ENCODE measurements at places on chromosomes 1 and 21.

- no peak for DNase-seq
These were observed 41.5 kb downstream of the PLPPR5 start for GRCh38 chr1:98963064-98963758.

GRCh38 chr21:18164933-18165332 lies 79.7 kb upstream of the CHODL start:
- no peak for DNase-seq

DNA sequence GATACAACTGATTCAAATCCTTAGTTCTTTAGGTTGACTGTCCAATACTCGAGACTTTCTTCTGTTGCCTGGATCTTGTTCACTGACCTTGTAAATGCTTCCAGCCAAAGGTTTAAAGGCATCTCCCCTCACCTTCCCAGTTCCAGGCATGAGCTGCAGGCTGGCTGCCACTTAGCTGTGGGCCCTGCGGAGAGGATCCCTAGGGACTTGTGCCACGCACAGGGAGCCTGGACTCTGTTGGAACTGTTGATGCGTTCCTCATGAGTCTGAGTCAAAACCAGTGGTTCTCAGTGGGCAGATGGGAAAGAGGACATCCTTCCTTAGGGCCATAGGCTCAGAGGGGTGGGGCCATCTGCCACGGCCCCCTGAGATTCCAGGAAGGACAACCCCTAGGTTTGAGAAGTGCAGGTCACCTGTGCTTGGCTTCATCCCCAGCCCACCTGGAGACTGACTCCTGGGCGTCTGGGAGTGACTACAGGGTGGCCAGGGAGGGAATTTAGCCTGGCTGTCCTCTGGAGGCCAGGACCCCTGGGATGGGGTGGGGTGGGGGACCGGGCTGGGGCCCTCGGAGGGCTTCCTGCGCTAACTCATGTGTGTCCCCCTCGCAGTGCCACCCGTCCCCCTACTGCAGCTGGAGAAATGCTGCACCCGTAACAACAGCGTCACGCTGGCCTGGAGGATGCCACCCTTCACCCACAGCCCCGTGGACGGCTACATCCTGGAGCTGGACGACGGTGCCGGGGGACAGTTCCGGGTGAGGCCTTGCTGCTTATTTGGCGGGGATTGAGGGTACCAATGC lies 37.6 kb upstream of the GNPAT start:
- no peak for DNase-seq

GRCh38 chr1:54985556-54985955 lies 5.1 kb downstream of the TMEM61 start:
- DNase-seq = no peak

DNA sequence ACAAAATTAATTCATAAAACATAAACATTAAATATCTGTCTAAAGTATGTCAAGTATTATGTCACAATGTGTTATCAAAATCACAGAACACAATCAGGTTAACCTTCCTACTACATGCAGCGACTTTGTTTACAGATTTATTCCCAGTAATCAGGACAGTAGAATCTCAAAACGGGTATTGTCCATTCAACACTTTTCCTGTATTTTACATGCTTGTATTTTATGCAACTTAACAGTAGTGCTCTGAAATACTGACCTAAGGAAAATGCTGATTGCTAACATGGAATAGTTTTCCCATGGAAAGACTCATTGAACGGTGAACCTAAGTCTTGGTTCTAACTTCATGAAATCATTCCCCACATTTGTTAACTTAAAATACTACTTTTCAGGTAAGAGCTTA lies 2.3 kb downstream of the SERBP1 start:
- DNase-seq = no peak

DNA sequence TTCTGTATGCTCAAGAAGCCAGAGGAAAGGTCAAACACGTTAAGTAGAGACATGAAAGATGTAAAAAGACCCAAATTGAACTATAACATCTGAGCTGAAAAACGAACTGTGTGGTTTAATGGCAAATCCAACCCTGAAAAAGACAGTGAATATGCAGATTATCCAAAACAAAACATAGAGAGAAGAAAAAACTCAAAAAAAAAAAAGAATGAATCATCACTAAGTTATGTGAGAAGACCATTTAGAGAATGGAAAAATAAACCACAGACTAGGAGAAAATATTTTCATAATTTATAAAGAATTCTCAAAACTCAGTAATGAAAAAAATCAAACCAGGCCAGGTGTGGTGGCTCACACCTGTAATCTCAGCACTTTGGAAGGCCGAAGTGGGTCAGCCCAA lies 253.3 kb downstream of the PLPP3 start:
- DNase-seq = no peak

DNA sequence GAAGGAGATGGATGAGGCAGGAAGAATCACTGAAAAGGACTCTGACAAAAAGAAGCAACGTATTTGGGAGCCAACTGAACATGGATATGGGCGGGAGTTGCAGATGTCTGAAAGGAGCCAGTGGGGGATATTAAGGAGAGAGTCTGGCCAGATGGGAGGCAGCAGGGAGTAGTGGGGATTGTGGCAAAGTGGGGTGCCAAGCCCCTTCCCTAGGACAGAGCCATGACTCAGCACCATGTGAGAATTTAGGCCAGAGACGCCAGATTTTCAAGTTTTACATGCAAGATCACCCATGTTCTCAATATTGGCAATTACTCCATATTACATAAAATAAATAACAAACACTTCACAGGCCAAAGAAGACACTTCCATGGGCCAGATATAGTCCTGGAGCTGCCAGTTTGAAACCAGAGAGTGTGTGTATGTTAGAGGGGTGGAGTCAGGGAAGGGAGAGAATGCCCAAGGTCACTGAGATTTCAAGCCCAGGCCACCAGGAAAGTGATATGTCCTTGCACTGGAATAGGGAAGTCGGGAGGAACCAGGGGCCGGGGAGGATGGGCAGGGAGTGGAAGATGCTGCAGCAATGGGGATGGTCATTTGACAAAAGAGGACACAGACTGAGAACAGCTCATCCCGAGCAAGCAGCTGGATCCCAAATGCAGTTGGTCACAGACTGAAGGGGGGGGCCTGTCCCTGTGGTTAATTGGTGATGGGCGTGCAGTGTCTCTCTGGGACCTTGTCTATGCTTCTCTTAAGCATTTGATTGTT lies 23.5 kb downstream of the TMEM51 start:
- DNase-seq = no peak

- DNase-seq = no peak
These were observed 145.7 kb downstream of the ZNF644 start for GRCh38 chr1:90876101-90876500.

DNA sequence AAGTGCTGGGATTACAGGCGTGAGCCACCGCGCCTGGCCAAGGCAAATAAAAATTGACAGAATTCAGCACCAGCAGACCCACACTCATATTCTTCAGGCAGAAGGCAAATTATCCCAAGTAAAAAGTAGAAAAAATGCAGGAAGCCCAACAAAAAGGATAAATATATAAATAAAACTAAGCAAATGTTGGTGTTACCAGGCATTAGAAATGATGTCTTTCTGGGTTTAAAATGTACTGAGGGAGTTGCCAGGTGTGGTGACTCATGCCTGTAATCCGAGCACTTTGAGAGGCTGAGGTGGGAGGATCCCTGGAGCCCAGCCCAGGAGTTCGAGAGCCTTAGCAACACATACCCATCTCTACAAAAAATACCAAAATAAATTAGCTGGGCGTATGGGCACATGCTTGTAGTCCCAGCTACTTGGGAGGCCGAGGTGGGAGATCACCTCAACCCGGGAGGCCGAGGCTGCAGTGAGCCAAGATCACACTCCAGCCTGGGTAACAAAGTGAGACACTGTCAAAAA lies 6.3 kb downstream of the INTS11 start:
- no peak for DNase-seq

DNA sequence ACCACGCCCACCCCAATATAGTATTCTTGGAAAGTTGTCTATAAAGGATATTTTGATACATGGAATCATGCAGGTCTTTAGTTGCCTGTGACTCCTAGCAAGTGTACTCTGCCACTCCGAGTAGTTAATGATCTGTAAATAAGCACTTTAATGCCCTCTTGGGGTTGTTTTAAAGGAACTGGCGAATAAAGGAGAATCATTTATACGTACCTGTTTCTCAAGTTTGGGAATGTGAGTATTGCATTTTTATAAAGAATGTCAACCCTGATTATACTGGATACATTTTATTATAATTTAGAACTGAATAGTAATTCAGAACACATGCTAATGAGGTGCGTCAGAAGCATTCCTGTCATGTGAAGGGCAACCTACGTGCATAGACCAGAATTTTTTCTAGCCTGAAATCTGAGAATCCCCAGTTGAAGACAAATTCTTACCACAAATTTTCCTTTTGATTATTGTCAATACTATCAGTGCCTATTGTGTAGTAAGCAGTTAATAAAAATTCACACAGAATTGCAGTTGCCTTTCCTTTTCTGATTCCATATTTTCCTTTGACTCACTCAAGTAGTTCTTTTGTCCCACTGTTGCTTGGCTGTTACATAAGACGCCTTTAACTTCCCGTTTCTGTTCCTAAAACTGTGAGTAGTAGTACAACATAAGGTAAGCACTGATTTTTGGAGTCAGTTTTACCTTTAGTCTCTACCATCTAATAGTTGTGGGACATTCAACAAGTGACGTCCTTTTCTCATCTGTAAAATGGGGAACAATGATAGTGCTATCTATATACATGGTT lies 5.1 kb downstream of the AHCYL1 start:
- DNase-seq = no peak

DNA sequence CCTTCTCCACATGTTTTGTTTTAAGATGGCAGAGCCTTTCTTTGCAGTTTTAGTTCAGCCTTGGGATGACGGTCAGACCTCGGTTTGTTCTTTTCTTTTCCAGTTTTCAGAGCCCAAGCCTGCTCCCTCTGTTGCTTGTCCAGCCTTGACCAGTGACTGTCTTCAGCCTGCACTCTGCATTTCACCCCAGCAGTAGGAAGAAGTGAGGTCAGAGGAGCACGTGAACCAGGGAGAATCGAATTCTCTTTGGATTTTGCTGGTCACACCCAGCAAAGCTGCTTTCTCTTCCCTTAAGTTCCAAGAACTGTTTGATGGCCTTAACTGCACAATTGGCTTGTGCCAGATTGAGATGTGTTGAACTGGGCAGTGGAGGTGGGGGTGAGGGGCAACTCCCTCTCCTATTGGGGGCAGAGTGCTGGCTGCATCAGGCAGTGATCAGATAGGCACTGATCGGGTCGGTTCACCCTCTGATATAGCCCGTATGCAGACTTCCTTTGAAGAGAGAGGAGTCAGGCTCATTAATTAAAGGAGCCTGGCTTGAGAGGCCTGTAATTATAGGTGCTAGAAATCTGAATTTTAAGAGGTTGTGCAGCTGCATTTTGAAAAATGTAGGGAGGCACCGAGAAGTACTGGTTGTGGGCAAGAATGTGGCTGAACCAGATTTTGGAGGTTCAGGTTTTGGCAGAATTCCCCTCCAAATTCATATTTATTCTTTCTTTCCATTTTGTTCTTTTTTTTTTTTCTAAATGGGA lies 42.4 kb downstream of the PEX14 start:
- DNase-seq = no peak

DNA sequence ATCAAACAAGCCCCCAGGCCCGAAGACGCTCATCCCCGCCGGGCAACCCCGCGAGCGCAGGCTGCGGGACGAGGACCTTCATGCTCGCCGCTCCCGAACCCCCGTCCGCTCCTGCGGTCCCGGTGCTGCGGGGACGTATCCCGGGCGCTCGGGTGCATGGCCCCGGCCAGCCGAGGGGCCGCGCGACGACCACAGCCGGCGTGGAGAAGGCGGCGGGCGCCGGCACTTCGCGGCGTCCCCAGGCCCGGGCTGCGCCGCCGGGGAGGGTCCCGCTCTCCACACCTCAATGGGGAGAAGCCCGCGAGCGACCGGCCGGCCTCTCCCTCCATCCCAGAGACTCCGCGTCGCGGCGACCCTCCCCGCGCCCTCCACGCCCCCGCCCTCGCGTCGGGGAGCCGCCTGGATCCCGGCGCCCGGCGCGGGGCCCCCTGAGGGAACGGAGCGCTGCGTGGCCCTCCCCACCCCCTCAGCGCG lies 401 bp downstream of the ERRFI1 start:
- no peak for DNase-seq

DNA sequence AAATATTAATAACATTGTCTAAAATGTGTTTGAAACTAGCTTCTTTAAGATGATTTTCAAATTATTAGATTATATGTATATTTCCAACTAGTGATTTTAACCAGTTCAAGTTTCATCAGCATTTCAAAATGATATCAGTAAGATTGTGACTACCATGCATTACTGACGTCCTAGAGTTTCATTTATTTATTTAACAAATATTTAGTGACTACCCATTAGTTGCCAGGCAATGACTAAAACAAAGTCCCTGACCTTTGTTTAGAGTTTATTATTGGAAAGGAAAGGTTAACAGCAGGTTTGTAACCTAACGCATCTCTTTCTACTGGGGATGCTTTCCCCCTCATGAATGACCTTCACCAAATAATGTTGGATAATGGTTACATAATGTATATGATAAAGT lies 7.6 kb upstream of the C4BPB start:
- no peak for DNase-seq

- DNase-seq = no peak
These were observed 74.0 kb downstream of the DMRTA2 start for GRCh38 chr1:50349242-50349565.

- no peak for DNase-seq
These were observed 463.3 kb downstream of the DPYD start for GRCh38 chr1:97457446-97458089.

- peak; percentile 89 for DNase-seq
These were observed 448 bp downstream of the GATAD2B start for GRCh38 chr1:153922076-153922971.

- DNase-seq = no peak
These were observed 85.5 kb downstream of the FBXO2 start for GRCh38 chr1:11568687-11569086.

GRCh38 chr1:173529106-173529505 lies 52.0 kb downstream of the PRDX6 start:
- DNase-seq = no peak

- no peak for DNase-seq
These were observed 401.1 kb upstream of the CHRM3 start for GRCh38 chr1:238985312-238985711.

DNA sequence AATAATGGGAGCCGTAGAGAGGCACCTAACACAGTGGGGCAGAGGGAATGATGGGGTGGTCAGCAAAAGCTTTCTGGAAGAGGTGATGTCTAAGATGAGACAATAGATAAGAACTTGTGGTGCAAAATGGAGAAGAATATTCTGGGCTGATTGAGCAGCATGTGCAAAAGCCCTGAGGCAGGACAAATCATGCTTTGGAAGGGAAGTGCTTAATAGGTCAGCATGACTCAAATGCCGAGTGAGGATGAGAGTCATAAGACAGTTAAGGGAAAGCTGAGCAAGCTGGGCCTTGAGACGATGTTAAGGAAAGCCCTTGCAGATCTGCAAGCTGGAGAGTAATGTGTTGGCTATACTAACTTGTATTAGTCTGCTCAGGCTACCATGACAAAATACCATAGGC lies 37.3 kb upstream of the ASB17 start:
- no peak for DNase-seq

- DNase-seq = peak; percentile 3
These were observed 492 bp upstream of the COLGALT2 start for GRCh38 chr1:184037849-184038591.
